H4 (cell line): ENCODE measurements at places on chromosomes 4 and X.

DNA sequence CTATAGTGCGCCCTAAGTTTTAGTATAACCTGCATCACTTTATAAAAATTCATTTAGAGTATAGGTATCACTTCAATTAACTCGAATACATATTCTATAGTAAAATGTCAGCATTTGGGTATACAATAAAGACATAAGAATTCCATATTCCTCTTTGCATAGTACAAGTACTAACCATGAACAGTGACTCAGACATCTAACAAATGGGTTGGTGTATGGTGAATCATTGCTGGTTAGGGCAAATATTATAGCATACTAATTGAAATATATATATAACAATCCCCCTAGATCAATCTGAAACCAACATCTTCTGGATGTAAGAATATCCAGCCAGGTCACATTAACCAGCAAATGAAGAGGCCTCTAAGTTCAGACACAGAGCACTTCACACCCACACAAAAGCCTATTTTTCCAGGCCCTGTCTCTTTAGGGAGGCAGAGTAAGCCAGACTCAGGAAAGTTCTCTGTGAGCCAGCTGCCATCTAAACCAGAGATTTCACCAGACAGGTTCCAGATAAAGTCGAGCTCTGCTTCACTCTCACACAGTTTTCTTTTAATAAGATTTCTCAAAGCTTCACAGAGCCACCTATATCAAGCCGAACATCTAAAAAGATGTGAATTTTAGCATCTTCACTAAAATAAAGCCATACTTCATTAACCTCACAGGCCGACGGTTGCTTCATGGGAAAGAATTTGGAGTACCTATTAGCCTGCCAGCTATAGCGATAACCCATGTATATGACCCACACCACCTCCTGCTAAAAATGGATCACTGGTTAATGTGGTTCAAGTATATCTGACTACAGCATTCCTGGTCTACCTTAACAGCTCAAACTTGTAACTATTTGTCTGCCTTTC is 200.0 kb upstream of the FTHL17 start:
- DNase-seq, result no peak

DNA sequence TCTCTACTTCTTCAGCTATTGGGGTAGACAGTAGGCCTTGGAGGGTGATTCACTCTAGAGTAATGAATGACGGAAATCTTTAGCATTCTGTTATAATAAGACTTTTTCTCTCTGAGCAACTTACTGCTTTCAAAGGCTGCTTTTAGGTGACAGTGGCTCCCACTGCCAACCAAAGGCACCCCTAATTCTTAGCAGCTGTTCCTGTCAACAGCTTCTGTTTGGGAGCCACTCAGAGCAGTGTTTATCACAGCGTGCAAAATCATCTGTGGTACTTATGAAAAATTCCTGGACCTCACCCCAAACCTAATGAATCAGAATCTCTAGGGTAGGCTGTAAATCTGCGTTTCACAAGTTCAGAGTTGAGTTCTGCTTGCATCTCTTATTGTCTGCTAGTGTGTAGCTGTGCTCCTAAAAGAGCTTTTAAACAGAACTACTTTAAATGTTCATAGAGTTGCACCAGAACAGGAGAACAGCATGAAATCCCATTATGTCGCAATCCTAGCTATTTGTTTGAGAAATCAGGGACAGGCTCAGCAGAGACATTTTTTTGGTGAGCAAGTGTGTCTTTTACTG is 52.8 kb upstream of the POU4F2 start:
- DNase-seq, result no peak

DNA sequence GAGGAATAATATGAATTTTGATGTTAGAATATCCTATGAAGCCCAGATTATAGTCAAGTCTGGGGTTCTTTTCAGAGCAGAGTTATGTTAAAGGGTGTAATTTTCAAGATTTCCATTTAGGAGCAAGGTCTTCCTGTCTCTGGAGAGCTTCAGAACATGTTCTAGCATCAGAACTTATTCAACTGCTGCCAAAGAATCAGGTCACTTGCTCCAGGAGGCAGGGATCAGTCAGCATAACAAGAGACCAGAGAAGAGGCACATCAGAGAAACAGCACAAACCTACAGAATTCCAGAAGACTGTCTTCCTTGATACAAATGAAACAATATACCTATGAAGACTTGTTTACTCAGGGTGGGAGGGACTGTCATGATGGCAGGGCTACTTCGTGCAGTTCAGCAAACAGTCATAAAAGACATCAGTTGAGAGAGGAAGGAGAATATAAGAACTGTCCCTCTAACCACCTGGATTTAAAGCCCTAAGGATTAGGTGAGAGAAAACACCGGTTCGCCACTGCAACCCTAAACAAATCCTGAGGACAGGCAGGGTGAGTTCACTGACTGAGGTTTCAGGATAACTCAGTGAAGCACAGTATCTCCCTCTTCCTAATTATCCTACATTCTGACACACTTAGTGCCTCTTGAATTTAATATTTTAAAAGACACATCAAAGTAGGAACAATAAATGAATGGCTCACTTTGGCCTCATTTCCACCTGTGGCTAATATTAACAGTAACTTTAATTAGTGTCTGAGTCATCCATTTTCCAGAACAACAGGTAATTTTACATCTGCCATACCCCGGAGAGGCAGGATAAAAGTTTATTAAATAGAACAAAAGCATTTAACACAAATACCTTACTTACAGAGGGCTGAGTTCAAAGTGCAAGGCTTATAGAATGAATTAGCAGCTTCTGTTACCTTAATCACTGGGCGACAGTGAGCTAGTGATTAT is 93.0 kb downstream of the HDAC8 start:
- DNase-seq, result no peak

GRCh38 chrX:34401411-34401810 is 255.7 kb downstream of the TMEM47 start:
- DNase-seq, result no peak

DNA sequence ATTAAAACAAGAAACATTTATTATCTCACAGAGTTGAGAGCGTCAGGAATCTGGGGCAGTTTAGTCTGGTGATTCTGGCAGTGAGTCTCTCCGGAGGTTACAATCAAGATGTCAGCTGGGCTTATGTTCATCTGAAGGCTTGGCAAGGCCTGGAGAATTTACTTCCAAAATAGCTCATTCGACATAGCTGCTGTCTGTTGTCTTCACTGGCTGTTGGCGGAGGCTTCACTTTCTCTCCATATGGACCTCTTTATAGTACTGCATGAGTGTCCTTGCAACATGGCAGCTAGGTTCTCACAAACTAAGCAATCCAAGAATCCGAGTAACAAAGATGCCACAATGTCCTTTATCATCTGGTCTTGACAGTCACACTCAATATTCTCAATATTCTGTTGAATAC is 70.2 kb upstream of the ADGRL3 start:
- no peak for DNase-seq

DNA sequence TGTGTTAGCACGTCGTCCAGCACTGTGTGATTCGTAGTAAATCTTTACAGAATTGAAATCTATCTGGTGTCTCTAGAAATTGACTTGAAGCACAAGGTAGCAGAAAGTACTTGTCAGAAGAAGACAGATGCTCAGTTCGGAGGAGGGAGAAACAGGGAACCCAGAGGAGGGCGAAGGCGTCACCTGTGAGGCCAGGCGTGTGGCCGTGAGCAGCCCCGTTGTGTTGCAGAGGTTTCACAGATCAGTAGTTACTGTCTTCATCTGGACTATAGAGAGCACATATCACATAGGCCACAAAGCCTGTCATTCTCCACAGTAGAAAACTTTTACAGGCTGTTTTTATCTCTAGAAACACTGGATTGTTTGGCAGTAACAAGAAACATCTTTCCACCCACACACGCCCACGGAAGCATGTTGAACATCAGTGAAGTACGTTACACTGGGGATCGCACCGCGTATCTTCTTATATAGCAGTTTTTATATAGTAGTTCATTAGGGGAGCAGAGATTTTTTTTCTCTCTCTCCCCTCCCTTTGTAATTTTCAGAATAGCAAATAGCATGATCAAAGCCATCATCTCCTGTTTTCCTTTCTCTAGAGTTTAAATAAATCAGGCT is 48.1 kb upstream of the TLR3 start:
- no peak for DNase-seq

DNA sequence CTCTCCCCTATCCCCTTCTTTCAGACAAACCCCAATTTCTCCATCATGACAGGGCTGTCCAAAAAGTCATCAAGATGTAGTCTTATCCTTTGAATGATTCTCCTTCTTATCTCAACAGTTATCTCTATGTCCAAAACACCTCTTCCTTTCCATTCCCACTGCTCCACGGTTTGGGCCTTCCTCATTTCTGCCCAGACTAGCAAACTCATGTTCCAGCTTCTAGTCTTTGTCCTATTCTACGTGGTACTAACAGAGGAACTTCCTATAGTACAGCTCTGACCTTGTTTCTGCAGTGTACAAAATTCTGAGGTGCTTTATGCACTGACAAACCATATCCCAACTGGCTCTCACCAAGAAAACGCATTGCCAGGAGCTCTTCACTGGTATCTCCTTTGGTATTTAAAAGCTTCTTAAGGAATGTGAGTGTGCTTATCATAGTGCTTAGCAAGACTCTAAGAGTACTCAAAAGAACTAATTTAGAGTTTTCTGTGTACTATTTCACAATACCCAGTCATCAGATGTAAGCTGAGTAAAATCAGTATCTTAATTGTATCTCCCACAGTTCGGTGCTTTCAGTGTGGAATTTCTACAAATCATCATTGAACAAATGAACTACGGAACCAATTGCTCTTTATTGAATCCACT is 65.5 kb downstream of the MAML3 start:
- no peak for DNase-seq
